ENCODE measurements at places on chromosomes 16 and 17. TPM values are rescaled to one million over a fixed set of nuclear protein-coding genes. Genes with fewer than 3 reads are reported as not detected.

- no peak for DNase-seq
These were observed 27.5 kb downstream of the TMC7 start for GRCh38 chr16:19011169-19011731.

The ATAD5 gene
- 0.70 TPM for total RNA-seq

DNA sequence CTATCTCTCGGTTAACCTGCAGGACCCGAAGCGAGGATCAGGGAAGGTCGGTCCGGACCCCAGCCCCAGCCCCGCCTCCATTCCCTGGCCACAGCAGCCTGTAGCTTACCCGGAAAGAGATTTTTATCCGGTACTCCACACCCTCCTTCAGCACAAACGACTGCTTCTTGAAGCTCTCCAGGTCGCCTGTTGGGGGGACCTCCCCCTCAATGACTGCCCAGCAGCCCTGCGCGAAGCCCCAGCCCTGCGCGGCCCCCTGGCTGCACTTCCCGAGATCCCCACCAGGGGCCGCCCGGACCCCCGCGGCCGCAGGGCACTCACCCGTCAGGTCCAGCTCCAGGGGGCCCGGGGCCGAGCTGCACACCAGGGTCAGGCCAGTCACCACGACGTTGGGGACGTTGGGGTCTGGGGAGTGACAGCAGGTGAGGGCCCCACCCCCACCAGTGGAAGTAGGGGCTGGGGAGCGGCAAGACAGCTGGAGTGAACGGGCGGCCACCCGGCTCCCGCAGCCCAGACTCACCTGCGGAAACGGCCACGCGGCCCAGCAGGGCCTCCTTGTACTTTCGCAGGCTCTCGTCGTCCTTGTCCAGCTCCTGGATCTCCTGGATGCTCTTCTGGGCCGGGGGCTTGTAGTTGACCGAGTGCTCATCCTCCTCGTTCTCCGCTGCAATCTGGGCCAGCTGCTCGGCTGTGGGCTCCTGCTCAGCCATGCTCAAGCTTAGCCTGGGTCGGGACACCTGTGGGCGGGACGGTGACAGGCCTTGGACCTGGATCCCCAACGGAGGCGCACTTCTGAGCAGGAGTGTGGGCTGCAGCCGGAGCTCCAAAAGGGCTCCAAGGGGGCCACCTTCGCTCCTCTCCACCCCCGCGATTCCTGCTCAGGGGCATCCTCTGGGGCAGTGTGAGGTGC lies 1.7 kb downstream of the ARHGDIA start:
- no peak for DNase-seq

DNA sequence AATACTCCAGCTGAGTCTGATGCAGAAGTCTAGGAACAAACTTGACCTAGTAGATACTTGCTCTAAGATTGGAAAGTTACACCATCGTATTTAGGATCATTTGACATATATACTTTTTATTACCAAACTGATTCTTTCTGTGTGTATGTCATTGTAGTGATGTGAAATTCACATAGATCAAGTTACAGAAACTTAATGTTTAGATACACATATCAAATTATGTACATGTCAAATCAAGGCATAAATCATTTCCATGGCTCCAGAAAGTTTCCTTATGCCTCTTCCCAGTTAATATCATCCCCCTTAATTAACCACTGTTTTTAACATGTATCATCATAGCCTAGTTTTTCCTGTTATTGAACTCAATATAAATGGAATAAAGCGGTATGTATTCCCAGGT lies 292.0 kb upstream of the CDH11 start:
- DNase-seq, result no peak

The EXOC3L1 gene
- total RNA-seq, result 2.5 TPM

- no peak for DNase-seq
These were observed 2.6 kb downstream of the SOX8 start for GRCh38 chr16:984121-984694.

DNA sequence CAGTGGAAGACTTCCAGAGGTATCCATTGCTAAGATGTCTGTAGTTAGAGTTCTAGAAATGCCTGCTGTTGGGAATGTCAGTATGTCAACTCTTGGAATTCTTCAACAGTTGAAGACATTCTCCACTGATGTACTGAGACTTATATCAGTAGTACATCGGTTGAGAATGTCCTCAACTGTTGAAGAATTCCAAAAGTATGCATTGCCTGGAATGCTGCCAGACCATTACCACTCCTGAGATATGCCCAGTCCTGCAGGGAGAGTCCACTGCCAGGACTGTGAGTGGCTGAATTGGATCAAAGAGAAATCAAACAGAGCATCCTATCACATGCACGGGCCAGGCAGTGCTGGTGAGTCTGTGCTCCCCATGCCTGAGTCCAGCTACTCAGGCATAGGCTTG lies 42.0 kb downstream of the IL21R start:
- DNase-seq, result no peak

DNA sequence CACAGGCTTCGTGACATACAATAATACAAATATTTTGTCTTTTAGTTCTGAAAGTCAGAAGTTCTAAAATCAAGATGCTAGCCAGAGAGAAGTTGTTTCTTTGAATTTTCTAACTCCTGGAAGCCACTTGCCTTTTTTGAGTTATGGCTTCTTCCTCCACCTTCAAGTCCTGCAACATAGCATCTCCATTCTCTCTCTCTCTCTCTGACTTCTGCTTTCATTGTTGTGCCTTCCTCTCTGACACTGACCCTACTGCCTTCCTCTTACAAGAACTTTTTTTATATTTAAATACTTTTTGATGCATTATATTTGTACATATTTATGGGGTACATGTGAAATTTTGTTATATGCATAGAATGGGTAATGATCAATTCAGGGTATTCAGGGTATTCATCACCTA lies 205.9 kb downstream of the MAP2K6 start:
- no peak for DNase-seq

DNA sequence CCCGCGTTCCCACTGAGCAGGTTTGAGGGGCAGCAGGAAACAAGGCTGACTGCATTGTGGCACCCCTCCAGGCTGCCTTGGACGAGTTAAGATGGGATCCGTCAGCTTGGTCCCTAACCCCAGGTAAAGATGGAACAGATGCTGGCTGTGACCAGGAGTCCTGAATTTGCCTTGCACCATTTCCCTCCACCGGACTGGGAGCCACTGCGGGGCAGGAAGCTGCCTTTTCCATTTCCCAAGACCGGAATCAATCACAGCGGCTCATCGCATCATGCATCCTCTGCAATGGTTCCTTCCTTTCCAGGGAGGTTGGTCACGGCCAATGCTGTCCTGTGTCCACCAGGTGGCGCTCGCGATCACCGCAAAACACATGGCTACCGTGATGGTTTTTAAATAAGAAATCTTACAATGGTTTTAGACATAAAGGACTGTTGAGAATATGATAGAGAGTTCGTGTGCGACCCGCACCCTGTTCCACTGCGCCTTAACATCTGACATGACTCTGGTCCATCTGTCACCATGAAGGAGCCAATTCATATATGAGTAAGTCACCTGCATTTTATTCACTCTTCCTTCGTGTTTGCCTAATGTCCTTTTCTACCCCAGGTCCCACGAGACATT lies 6.8 kb upstream of the MEAK7 start:
- DNase-seq, result peak; percentile 95

- DNase-seq, result no peak
These were observed 34.1 kb upstream of the ABCA6 start for GRCh38 chr17:69175625-69176456.

The GLOD4 gene
- total RNA-seq, result 49.5 TPM

The IGFBP4 gene
- 81.0 TPM for total RNA-seq

DNA sequence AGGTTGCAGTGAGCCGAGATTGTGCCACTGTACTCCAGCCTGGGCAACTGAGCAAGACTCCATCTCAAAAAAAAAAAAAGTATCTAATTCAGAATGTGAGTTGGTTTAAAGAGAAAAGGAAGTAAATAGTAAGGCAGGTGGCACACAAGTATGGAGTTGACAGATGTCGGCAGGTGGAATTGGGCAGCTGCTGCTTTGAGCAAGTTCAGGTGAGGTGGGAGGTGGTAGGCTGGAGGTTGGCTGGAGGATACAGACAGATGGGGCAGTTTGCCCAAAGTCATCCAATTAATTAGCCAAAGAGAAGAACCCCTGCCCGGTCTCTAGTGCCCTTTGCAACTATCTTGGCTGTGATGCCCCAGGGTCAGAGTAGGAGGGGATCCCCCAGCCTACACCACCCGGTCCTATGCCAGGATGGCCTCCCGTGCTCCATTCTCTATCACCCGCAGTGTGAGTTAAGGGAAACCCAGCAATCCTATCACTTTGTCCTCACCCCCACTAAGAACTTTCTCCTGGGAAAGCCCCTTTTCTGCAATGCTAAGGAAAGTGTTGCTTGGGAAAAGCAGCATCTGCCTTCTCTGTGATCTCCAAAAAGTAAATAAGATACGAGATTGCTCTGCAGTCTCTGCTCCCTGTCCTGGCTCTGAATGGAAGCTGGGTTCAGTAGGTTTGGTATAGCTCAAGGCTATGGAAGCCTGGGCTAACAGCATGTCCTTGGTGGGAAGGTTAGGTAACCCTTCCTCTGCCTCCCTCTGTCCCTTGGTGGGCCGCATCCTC lies 32.2 kb downstream of the SLC12A3 start:
- DNase-seq, result no peak

The TPPP3 gene
- total RNA-seq, result 56.4 TPM

- DNase-seq, result no peak
These were observed 24.6 kb downstream of the NECAB2 start for GRCh38 chr16:83992624-83993023.

The TVP23B gene
- 33.0 TPM for total RNA-seq

DNA sequence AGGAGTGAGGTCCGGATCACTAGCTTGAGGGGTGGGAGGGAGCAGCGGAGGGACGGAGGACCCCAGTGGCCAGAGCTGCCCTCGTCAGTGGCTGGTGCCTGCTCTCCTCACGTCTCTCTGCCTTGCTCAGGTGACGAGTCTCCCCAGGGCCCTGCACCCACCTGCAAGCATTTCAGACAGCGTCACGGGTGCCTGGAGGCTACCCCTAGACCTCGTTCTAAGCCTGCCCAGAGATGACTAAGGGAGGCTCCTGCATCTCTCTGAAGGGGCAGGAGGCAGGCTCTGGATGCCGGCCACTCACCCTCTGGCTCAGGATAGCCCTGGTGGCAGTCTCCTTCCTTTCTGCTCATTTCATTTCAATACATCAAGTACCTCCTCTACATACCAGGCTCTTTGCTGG lies 68.8 kb downstream of the MRC2 start:
- no peak for DNase-seq

DNA sequence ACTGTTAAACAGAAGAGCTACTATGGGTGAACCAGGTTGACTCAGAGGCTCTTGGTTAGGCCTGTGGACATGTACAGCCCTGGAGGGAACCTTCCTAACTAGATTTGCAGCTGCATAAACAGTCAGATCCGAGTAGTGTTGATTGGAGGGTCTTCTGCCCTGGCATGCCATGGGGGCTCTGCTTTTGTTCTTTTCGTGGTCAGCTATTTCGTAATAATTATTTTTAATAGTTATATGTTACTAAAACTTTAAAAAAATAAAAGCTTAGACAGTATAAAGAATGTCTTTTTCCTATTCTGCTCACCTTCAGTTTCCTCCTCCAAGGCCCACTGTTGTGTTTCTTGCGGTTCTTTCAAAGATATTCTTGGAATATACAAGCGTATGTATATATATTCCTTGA lies 67.4 kb upstream of the CLEC18A start:
- DNase-seq, result no peak

GRCh38 chr17:7882068-7882467 lies 6.5 kb upstream of the CHD3 start:
- DNase-seq, result no peak

- DNase-seq, result no peak
These were observed 61.6 kb downstream of the RGS9 start for GRCh38 chr17:65198653-65199382.

- no peak for DNase-seq
These were observed 1.1 kb downstream of the MLYCD start for GRCh38 chr16:83899978-83900377.

DNA sequence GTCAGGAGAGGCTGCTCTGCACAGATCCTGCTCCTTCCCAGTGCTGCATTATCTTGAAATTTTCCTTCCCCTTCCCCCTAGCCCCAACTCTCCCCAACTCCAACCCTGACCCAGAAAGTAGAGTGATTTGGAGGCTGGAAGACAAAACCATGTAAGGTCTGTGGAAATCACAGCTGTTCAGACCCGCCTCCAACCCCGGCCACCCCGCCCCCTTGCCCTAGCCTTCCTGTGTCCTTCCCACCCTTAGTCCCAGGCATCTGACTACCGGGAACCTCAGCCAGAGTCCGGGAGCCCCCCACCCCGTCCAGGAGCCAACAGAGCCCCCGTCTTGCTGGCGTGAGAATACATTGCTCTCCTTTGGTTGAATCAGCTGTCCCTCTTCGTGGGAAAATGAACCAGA lies at the start of gene AOC3:
Gene AOC3 (plus strand): TSS at position 246 of the 400 bp plus-strand sequence. CDS start 145 bp downstream, at position 391.
- DNase-seq, result no peak

- DNase-seq, result no peak
These were observed 337.9 kb downstream of the GRIN2A start for GRCh38 chr16:9844361-9844760.

- DNase-seq, result no peak
These were observed 66.2 kb downstream of the CENPV start for GRCh38 chr17:16286947-16287562.

The DLX3 gene
- total RNA-seq, result not detected

The SCNN1B gene
- 0.16 TPM for total RNA-seq

DNA sequence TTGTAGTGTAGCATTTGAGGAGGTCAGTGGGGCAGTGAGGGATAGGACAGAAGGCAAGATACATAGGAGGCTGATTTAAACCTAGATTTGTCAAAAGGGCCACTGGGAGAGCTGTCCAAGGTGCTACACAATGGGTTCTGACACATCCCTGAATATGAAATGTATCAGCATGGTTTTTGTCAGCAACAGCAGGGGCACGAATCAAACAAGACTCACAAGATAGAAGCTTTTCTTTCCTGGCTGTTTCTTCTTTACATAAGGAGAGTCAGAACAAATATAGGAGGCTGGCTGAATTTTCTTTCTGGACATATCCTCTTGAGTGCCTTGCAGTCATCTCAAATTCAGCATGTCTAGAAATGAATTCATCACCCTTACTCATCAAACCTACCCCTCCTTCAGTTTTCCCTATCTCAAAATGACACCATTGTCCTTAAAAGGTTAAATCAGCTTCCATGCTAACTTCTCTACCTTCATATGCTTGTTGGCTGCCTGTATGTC lies 130.5 kb downstream of the NPIPB5 start:
- DNase-seq, result no peak

The BTBD17 gene
- total RNA-seq, result not detected

The SSTR5 gene
- 2.7 TPM for total RNA-seq

- DNase-seq, result no peak
These were observed 18.0 kb upstream of the NDRG4 start for GRCh38 chr16:58481931-58482330.

GRCh38 chr16:660459-661183 lies 7.3 kb upstream of the RHOT2 start:
- peak; percentile 89 for DNase-seq

GRCh38 chr16:15949210-15950160 lies at the start of gene ABCC1:
Gene ABCC1 (plus strand): TSS chr16:15949616. CDS start chr16:15949752, 136 bp downstream.
- DNase-seq, result no peak

The VTN gene
- total RNA-seq, result 5.4 TPM

DNA sequence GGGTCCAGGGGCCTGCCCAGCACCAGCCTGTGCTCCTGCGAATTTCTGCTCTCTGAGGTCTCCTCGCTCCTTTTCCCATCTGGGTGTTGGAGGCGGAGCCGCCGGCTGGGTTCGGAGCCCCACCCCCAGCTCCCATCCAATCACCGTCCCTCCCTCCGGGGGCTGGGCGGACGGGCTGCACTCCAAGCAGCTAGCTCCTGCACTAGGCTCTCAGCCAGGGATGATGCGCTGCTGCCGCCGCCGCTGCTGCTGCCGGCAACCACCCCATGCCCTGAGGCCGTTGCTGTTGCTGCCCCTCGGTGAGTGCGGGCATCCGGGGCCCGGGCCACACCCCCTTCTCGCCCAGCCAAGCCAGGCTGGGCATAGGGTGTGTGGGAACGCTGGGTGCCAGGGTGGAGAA lies at the start of gene NRN1L:
Gene NRN1L (plus strand): TSS at position 202 of the 400 bp plus-strand sequence. CDS start 19 bp downstream, at position 221.
- DNase-seq, result peak; percentile 91

GRCh38 chr16:67302076-67302475 lies 22.7 kb downstream of the PLEKHG4 start:
- no peak for DNase-seq
